NCI-H2029 treated with DMSO at 0.1 percent for 48 hours (cell line): ENCODE measurements at places on chromosomes 6 and 20.
A peak's percentile ranks its signal among the peaks of the same experiment; 100 is the strongest.

DNA sequence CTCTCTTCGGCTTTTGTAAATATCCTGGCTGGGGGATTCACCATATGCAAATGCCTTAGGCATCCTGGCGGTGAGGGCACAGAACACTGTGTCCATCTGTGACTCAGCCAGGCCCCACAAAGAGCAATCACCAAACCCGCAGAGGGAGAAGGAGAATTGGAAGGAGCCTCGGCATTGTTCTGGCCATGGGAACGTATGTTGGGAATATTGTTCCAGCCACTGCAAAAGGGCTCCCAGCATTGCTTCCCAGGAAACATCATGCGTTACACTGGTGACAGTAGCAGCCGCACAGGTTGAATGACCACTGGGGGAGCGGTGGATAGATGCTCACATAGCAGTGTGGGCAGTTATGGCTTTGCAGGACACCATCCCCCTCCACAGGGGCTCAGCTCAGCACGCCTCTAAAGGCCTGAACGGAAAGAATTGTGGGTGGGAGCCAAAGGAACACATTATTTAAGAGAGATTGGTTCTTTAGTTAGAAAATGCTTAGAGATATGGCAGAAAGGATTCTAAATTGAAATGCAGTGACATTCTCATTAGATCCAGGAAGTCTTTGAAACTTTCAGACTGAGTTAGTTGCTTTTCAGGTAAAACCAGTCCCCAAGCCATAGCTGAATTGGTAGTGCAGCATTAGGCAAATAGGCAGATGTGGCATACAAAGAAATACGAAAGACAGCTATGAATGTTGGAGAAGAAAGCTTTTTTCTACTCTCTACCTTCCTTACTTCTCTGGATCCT is 104.3 kb downstream of the RNF144B start:
- DNase-seq: no peak

GRCh38 chr6:9197726-9198125 is 762.4 kb upstream of the SLC35B3 start:
- DNase-seq: no peak

DNA sequence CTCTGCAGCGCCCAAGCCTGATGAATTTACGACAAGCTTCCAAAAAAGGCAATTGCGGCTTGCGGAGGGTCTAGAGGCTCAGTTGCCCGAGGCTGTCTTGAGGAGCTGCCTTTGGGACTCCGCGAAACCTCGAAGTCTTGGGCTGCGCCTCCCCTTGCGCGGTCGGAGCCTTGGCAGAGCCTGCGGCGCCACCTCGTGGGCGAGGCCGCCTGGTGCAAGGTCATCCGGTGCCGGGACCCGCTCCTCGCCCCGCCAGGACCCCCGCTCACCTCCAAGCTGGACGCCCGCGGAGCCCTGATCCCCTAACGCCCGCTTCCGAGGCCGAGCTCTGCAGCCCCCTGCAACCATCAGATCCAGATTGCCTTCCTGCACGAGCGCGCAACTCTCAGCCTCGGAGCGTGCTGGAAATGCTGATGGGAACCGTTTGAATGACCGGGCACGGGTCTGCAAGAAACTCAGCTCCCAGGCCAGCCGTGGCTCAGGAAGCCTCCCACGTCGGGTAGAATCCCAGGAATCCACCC is 14.9 kb upstream of the FAM210B start:
- DNase-seq: no peak

DNA sequence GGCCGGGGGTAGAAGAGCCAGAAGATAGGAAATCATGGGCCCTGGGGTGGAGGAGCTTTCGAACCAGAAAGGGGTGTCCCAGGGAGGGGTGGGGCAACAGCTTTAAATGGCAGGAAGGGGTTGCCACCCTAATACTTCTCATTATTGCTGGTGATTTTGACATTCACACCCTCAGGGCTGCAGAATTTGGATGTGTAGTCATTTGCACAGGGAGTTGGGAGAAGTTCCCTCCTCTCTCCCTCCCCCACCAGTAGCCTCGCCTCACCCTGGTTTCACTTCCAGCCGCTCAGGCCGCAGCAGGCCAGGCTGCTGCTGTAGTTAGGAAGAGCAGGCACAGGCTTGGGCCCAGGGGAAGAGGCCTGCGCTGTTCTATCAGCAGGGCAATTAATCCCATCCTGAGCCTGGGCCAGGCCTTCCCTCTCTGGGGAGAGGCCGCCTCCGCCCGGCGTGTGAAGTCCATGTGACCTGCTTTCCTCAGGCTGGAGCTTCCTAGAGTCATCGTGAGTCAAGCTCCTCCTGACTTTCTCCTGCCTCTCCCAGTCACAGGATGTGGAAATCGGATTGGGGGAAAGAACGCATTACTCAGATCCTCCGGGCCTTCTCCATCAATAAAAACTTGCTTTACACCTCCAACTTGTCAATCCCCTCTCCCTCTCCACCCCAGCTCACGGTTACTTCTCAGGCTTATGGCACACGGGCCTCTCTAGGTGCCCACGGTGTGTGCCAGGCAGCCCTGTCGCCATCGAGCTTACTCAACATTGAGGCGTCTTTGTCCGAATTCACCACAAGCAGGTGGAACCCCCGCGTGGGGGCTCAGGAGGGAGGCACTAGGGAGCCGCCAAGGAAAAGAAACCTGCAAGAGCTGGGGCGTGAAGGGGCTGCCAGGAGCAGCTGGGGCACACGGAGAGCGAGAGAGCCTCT is 7.8 kb downstream of the ADTRP start:
- no peak for DNase-seq

GRCh38 chr6:163404825-163405265 is 9.7 kb upstream of the QKI start:
- DNase-seq: no peak

- no peak for DNase-seq
These were observed 58.0 kb upstream of the CD93 start for GRCh38 chr20:23143986-23144690.

DNA sequence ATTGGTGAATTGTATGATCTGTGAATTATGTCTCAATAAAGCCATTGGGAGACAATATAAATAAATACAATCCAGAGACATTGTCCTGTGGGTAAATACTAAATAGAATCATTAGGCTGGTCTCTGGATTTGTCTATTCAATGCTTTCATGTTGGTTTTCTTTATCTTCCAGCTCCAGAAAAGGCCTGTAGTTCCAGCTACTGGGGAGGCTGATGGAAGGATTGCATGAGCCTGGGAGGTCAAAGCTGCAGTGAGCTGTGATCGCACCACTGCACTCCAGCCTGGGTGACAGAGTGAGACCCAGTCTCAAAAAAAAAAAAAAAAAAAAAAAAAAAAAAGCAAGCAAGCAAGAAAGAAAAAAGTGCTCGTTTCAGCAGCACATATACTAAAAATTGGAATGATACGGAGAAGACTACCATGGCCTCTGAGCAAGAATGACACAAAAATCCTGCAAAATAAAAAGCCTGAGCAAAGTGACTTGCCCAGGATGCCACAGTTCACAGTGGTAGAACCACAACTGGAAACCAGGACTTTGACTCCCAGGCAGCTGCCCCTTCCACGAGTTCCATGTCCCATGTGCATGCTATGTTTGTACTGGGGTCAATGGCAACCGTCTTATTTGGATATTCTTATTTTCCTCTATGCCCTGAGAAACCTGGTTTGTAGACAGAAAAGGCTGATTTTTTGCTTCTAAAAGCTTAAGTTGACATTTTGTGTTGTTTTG is 33.6 kb upstream of the GMPR start:
- no peak for DNase-seq

DNA sequence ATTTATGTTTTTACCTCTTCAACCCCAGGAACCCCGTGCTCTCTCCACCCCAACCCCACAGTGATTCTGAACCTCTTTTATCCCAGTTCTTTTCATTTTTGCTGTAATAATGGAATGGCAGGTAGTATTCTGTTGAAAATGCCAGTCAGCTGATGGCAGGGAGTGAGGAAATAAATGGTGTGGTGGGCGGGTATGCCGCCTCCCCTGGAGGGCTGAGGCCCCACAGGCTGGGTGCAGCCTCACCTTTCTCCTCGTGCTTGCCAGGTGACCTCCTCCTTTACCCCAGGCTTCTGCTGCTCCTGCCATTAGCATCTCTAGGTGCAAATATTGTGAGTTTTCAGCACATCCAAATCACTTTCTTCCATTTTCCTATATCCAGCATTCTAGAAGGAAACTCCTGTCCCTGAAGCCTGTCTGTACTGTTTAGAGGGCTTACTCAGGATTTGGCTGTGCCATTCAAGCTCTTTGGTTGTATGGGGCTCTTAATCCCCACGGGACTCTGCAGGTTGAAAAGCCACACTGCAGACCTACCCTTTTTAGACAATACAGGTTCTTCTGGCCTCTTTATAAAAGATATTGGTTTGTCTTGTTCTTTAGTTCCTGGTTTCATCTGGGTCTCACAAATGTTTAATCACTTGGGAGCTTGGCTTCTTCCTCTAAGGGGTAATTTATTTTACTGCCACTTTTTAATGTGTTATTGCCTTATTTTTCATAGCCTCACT is 201.8 kb downstream of the JARID2 start:
- no peak for DNase-seq

DNA sequence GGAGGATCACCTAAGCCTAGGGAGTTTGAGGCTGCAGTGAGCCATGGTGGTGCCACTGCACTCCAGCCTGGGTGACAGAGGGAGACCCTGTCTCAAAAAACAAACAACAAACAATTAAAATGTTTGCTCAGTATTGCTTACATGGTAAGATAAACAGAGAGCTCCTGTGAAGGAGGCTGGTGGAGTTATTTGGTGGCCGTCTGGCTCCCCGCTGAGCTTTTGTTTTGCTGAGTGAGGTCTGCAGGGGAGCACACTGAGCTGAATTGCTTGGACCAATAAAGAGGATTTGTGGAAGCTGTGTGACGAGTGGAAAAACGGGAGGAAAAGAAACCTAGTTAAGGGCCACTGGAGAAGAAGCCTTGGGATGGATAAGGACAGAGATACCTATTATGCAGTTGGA is 41.1 kb upstream of the BMP6 start:
- peak; percentile 91 for DNase-seq

GRCh38 chr6:167141667-167142432 is 15.9 kb downstream of the GPR31 start:
- peak; percentile 36 for DNase-seq

DNA sequence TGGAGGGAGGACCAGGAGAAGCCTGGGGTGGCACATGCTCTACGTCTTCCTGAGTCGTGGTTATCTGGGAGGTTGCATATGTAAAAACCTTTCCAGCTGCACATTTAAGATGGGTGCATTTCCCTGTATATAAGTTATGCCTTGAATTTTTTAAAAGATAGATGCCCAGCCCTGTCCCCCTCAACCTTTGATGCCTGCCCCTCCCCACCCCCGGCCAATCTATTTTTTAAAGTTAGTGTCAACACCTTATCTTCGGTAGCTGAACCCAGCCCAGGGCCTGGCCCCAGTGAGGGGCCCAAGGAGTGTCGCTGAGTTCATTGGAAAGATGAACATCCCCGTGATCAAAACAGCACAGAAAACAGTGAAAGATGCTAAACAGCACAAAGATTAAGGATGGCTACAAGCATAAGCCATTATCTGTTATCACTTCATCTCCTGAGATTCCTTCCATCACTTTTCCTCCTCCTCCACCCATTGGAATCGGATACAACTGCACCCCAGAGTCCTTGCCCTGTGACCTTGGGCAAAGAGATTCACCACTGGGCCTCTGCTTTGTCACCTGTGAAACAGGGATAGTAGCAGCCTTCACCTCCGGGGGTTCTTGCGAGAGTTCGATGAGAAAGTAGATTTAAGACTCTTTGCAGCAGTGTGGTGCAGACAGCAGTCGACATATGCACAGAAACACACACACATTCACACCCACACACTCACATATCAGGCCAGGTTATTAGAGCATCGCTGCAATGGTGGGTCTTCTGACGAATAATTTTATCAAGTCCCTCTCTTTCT is 47.5 kb downstream of the SIRPA start:
- no peak for DNase-seq

- no peak for DNase-seq
These were observed 21.9 kb upstream of the GSTA3 start for GRCh38 chr6:52931351-52931750.

DNA sequence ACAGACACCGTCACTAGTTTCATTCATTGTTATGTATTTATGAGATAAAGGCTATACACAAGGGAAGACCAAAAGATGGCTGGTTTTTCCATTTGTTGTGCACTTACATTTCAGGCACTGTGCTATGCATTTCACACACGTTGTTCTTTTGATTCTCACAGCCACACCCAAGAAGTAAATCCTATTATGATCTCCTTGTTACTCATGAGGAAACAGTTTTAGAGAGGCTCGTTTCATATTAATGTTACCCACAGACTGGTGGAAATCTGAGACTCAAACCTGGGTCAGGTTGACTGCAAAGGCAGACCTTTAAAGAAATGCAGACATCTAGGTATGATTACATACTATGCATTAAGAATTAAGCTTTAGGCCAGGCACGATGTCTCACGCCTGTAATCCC is 34.9 kb downstream of the SHLD1 start:
- DNase-seq: no peak

DNA sequence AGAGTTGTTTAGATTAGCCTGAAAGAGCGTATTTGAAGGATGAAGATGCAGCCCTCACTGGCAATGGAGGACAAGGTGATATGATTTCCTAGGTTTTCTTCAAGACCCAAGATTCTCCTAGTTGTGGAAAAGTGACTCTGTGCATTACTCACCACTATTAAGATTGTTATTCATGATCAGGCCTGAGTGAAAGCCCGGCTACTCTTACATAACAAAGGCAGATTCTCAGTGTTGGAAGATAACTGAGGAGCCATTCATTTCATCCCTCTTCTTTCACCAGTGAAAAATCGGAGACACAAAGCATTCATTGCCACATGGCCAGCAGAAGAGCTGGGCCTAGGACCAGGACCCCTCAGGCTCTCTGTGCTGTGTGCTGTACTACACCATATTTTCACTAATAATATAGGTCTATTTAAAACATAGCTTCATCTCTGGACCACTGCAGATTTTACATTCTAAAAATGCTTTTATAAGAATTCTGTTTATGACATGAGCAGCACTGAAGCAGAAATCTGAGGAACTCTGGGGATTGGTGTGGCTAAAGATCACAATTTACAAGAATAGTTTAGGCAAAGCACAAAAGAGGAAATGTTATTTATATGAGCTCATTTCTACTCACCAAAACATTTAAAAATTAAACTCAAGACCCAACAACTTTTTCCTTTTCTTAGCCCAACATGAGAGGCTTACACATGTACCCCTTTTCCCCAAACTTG is 181.9 kb upstream of the CCN2 start:
- DNase-seq: no peak

- no peak for DNase-seq
These were observed 36.4 kb downstream of the MYLK4 start for GRCh38 chr6:2714111-2714895.

GRCh38 chr6:82712826-82713225 is 349.2 kb downstream of the TPBG start:
- DNase-seq: peak; percentile 99

GRCh38 chr20:4444404-4444803 is 277.3 kb upstream of the PRND start:
- no peak for DNase-seq

DNA sequence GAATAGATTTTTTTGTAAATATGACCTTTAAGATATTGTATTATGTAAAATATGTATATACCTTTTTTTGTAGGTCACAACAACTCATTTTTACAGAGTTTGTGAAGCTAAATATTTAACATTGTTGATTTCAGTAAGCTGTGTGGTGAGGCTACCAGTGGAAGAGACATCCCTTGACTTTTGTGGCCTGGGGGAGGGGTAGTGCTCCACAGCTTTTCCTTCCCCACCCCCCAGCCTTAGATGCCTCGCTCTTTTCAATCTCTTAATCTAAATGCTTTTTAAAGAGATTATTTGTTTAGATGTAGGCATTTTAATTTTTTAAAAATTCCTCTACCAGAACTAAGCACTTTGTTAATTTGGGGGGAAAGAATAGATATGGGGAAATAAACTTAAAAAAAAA is 130.9 kb downstream of the SULF2 start:
- DNase-seq: no peak
